ENCODE measurements at places on chromosomes 1 and 21.
A peak's percentile ranks its signal among the peaks of the same experiment; 100 is the strongest.

GRCh38 chr1:56390232-56390867, 189.0 kb downstream of the PLPP3 start:
- no peak for DNase-seq

DNA sequence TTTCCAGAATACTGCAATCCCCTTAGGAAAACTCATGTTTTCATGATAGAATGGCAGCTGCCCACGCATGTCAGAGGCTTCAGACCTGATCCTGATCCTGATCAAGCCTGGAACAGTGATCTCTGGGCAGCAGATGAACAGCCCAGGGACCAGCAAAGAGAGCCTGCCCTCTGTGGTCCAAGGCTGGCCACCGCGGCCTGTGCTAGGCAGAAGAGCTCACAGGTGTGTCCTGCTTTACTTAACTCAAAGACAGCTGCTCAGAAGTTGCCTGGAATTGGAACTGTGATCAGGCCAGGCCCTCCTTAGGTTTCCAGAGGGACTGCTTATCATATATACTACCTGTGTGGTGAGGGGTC, 21.2 kb upstream of the BCAR3 start:
- DNase-seq = no peak

GRCh38 chr1:227558732-227559262, 4.6 kb upstream of the ZNF678 start:
- DNase-seq = no peak

GRCh38 chr1:106398391-106398790, 658.1 kb upstream of the PRMT6 start:
- no peak for DNase-seq

GRCh38 chr1:231460614-231461013, 38.5 kb upstream of the EGLN1 start:
- no peak for DNase-seq

DNA sequence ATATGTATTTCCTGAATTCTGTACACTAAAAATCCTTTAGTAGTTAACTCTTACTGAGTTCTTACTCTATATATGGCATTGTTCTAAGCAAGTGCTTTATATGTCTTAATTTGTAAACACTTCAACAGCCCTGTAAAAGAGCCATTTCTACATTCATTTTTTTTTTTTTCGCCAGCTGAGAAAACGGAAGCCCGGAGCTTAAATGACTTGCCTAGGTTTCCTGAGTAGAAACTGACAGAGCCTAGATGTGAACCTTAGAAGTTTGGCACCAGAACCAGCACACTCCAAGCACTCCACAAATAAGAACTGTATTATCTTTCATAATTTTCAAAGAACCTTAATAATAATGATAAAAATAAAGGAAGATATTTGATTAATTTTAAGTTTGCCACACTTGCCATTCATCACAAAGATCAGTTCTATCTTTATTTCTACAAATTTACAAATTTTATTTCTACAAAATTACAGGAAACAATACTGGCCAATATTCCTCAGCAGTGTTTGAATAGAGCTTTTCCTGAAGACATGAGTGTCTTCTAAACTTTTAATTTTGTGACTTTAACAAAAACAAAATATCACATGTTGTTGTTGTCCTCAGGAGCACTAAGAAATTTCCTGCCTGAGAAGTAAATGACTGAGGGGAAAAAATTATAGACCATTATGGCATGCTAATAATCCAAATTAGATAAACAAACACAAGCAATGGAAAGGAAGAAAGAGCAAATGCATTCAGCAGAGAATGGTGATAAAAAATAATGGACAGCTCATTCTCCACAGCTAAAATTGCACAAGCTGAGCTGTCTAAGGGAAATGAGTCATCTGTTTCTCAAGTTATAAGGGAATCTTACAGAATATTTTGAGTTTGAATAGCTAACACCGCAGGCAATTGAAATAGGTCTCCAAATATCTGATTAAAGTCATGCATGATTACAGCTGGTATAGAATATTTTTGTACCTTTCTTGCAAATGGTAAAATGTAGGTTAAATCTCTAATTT, 71.2 kb downstream of the DPYD start:
- no peak for DNase-seq

DNA sequence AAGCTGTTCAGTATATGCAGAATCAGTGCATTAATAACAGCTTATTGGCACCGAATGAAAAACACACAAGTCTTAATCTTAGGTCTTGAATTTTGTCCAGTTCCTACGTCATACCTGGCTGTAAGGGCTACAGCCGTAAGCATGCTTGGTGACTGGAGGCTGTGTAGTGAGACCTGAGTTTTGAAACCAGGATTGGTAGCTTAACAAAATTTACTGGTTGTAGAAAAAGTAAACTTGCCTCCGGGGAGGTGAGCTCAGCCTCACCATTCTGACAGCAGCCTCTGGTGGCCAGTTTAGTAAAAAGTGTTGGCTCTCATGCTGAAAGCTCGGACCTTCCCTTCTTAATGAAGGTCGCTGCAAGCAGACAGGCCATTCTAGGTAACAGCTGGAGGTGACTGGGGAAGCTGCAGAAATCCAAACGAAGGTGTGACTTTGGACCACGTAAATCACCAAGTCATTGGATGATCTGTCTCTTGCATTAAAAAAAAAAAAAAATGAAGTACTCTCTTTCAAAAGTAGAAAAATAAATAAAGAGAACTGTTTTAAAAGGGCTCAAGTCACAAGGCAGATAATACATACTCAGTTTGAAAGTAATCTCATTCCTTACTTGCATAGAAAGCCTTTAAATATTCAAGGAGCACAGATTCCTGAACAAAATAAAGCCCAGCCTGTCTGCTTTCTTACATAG, 48.9 kb downstream of the HLCS start:
- peak; percentile 54 for DNase-seq

GRCh38 chr1:167909691-167910180, 4.2 kb downstream of the ADCY10 start:
- DNase-seq = no peak

- DNase-seq = no peak
Measured at GRCh38 chr1:94899756-94900155, 27.2 kb downstream of the CNN3 start.

DNA sequence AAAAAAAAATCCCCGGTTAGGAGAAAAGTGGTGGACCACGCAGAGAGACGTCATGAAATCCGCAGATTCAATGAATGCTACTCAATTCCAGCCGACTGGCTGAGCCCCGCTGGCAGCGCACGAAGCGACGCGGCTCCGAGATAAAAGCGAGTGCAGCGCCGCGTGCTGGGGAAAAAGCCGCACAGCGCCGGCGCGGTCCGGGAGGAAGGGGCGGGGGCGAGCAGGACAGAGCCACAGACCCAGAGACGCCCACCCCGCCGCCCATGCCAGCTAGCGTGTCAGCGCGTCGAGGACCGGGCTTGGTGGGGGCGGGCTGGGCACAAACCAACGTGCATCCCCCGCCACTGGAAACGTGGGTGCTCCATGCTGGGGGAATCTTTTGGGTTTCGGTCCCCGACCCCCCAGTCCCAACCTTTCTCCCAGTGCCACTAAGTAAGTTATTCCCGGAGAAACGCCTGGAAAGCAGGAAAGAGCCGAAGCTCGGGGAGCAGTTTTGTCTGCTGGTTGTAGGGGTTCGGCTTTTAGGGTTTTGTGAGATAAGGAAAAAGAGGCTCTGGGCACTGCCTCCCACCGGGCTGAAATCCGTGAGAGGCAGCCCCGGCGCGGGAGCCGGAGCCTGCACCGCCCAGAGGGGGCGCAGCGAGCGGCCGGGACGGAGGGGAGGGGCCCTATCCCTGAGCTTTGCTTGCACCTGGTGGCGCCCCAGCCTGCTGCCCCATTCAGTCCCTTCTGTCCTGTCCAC, at the start of gene KCNJ6:
TSS of gene KCNJ6 (minus strand) at position 148 of the 742 bp plus-strand sequence. CDS start 75,775 bp downstream, outside the sequence.
- peak; percentile 3 for DNase-seq

DNA sequence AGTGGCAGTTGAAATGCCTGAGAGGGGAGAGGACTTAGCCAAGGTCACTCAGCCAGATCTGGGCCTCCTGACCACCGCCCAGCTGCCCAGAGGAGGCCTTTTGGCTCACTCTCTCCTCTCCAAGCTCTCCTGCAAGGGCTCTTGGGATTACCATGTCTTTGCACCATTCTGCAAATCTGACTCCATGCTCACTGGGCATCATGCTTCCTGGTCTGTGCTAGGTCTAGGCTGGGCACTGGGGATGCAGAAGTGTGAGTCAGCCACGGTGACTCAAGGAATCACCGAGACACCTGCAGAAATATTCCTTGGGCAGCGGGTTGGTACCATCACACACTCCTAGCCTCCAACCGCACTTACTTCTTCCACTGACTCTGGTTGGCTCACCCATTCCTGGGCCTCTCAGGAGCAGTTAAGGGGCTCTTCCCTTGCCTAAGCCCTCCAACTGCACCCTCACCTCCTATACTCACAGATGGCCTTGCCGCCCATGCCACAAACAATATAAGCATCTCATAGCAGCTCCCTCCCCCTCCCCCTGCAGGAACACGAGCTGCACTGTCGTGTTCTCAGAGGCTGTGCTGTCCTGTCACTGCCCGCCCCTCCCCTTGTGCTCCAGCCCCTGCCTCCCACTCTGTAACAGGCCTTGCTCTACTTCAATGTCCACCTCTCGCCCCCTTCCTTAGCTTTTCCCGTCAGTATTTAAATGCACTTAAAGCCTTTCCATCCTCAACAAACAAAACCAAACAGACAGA, 34.8 kb downstream of the CDCP2 start:
- DNase-seq = peak; percentile 80

GRCh38 chr1:247456021-247456420, 1.9 kb downstream of the OR2B11 start:
- DNase-seq = no peak

- DNase-seq = no peak
Measured at GRCh38 chr1:192065087-192065486, 93.2 kb upstream of the RGS18 start.

GRCh38 chr1:202998836-202999750, 8.1 kb upstream of the TMEM183A start:
- DNase-seq = peak; percentile 43

GRCh38 chr1:88488237-88488636, 195.8 kb upstream of the PKN2 start:
- DNase-seq = no peak

DNA sequence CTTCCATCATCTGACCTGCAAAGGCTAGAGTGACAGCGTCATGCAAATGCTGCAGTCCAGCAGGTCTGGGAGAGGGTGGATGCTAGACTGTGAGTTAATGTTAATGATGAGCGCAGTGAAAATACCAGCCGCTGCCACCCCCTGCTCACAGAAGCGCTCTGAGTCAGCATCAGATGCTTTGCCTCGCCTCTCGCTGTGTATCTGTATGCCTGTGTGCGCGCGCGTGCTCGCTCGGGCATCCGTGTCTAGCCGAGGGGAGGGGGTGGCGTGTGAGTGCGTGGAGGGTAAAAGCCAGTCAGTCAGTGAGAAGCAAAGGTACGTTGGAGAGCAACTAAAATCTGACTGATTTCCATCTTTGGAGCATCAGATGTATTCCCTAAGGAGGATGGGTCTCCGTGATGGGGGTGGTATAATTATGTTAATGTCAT, 858.7 kb downstream of the USP25 start:
- DNase-seq = peak; percentile 96

GRCh38 chr1:31748365-31748764, 15.8 kb downstream of the ADGRB2 start:
- no peak for DNase-seq

DNA sequence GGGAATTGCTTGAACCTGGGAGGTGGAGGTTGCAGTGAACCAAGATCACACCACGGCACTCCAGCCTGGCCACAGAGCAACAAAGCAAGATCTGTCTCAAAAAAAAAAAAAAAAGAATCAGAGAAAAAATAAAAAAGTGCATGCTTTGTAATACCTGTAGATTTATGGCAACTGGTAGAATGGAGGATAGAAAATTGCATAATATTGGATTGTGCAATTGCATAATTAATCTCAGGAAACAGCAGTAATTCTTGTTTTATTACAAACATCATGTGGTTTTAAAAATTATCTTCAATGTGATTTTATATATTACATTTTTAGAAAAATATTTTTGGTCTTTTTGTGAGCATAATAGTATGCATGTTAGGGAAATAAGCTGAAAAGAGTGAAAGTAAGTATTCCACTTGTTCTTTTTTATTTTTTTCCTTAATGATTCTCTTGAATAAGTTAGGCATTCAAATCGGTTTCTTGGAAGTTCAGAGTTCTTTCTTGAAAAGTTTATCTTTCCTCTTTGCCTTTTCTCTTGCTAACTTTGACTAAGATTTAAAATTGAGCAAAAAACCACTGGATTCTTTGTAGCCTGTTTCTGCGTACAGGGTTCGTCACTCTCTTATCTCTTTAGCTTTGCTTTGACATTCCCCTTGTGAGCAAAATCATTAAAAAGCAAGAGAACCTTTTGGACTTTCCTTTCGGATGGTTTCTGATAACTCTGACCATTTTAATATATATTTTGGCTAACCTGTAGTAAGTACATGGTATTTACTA, 127.5 kb upstream of the ADAMTS5 start:
- DNase-seq = no peak

- DNase-seq = no peak
Measured at GRCh38 chr1:228702433-228702832, 32.8 kb upstream of the RHOU start.

GRCh38 chr1:225354906-225355305, 72.9 kb downstream of the LBR start:
- no peak for DNase-seq

DNA sequence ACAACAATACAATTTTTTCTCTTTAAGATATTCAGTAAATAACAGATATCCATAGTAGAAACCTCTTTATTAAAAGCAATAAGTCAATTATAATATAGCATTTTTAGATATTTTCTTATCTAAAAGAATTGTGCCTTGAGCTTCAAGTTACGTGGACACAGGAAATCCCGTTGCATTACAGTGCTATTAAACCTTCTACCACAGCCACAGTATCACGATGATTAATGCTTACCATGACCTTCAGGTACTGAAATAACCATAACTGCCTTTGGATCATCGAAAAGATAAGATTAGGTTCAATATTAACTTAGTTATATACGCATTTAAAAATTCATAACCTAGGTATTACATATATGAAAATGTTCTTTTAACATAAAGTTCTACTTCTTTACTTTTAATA, 17.9 kb downstream of the B3GALNT2 start:
- no peak for DNase-seq

GRCh38 chr1:230242326-230242725, 175.3 kb downstream of the GALNT2 start:
- DNase-seq = no peak

GRCh38 chr1:225772323-225772768, 5.3 kb upstream of the SRP9 start:
- peak; percentile 87 for DNase-seq

- no peak for DNase-seq
Measured at GRCh38 chr1:8343464-8344001, 25.6 kb downstream of the SLC45A1 start.

DNA sequence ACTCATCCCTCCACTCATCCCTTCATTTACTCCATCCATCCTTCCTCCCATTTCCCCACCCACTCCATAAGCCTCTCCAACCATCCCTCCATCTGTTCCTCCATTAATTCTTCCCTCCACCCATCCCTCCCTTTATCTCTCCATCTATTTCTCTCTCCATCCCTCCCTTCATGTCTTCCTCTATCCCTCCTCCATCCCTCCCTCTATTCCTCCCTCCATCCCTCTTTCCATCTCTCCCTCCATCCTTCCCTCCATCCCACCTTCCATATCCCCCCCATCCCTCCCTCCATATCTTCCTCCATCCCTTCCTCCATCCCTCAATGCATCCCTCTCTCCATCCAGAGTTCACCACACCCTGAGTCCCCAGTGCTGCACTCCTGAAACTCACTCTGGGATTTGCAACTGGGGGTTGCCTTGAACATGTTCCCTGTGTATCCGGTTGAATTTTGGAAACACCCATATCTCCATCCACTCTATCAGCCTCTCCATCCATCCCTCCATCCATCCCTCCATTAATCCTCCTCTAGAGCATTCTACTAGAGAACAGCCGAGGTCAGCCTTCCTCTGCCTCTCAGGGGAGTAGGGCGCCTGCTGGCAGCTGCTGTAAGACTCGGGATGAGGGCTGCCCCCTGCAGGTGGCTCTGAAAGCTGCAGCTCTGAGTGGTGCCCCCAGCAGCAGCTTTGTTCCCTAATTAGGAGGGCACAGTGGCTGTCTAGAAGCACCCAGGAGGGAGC, 39.4 kb downstream of the ABCG1 start:
- peak; percentile 83 for DNase-seq
